Thymus (tissue), 14 donors: ENCODE measurements at places on chromosomes 12 and 14. TPM values are rescaled to one million over a fixed set of nuclear protein-coding genes. Genes with fewer than 3 reads are reported as not detected.

KCNMB4 gene
- 5.0 TPM for polyA plus RNA-seq

GRCh38 chr12:68880660-68881325 lies 52.2 kb downstream of the CPM start:
- no peaks in the 10 kb centered on the region for H3K36me3 ChIP-seq
- no peaks in the 10 kb centered on the region for H3K27me3 ChIP-seq
- no peak overlapping the region for H3K27ac ChIP-seq
- no peak for DNase-seq

DNA sequence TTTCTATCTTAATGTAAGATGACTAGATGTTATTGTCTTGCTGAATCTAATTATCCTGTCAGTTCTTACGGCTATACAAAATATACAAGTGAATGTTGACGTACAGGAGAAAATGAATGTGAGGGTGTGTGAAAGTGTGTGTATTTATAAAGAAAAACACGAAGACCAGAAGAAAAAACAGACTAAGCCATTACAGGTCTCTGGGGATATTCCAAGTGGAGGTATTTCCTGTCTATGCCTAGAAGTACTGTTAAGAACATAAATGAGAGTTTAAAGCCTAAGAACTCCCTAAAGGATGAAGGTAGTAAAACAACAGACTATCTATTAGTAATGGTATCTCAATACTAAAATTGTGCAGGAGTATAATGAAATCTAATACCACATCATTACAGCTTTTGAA lies 7.6 kb downstream of the MDM1 start:
- H3K27ac ChIP-seq, result no peak overlapping the region
- H3K27me3 ChIP-seq, result no peaks in the 10 kb centered on the region
- no peak overlapping the region for H3K4me3 ChIP-seq
- no peak for DNase-seq
- H3K36me3 ChIP-seq, result peaks cover 34% of the 10 kb centered on the region

DNA sequence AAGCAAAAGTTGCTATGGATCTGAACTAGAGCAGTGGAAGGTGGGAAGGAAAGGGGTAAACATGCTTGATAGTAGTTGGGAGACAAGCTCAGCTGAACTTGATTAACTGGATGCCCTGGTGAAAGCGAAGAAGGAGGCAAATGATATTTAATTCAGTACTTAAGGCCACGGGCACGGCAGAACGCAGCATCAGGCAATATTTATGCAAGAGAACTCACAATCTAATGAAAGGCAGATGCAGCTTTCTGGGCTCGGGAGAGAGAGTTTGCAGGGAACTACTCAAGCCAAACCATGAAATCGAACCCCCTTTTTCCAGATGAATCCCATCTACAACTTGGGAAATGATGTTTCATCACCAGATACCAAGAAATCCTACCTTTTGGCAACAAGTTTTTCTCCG lies 3.5 kb upstream of the CNIH1 start:
- no peak for DNase-seq
- no peaks in the 10 kb centered on the region for H3K27me3 ChIP-seq
- H3K4me1 ChIP-seq, result peaks cover 10% of the 10 kb centered on the region
- no peak overlapping the region for H3K4me3 ChIP-seq
- no peak overlapping the region for H3K27ac ChIP-seq

DNA sequence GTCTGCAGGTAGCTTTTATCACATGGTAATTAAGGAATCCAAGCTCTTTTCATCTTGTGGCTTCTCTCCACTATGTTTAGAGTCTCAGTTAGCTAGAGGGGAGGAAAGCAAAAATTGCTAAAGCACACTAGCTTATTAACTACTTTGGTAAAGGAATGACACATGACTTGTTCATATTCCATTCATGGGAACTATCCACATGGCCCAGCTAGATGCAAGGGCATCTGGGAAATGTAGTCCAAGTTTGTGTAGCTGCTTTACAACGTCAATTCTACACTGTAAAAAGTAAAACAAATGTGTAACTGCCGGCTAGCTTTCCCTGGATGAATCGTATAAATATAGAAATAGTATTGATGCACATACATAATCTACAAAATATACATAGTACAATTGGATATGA lies 244.5 kb upstream of the LRFN5 start:
- H3K4me3 ChIP-seq, result no peak overlapping the region
- no peaks in the 10 kb centered on the region for H3K27me3 ChIP-seq
- no peaks in the 10 kb centered on the region for H3K4me1 ChIP-seq
- H3K27ac ChIP-seq, result no peak overlapping the region

DNA sequence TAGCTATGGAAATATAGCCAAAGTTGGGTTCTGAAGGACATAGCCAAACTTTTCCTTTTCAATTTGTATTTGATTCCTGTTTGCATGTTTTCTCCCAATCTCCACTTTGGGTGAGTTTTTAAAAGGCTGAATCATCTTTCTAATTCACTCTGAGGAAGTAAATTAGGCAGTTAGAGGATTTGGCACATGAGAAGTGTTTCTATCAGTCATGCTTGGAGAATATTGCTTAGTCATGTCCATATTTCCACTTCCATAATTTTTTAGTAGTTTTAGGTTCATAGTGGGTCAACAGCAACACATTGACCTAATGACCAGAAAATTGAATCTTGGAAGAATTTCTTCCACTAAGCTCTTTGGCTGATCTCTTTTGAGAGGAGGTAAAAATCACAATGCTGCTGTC lies 21.8 kb downstream of the IRAK3 start:
- no peak overlapping the region for H3K4me3 ChIP-seq
- no peaks in the 10 kb centered on the region for H3K27me3 ChIP-seq

GRCh38 chr12:82760423-82760822 lies 73.7 kb downstream of the TMTC2 start:
- H3K4me3 ChIP-seq, result no peak overlapping the region
- H3K27me3 ChIP-seq, result no peaks in the 10 kb centered on the region
- DNase-seq, result no peak
- H3K27ac ChIP-seq, result no peak overlapping the region

DNA sequence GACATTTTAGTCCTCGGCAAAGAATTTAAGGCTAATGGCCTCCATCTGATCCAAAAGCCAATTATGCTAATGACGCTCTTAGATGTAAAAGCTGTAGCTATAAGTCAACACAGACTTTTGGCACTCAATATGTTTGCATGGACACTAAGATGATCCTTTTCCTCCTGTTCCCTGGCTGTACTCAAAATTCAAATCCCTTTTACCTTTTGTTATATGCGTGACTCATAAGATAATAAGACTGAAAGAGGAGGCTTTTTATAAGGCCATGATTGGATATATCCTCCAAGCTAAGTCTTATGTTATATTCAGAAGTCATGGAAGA lies 89.8 kb downstream of the PDZRN4 start:
- no peak for DNase-seq
- no peaks in the 10 kb centered on the region for H3K27me3 ChIP-seq

GRCh38 chr12:20272801-20273200 lies 95.5 kb upstream of the PDE3A start:
- no peak for DNase-seq
- no peaks in the 10 kb centered on the region for H3K27me3 ChIP-seq
- H3K4me1 ChIP-seq, result no peaks in the 10 kb centered on the region
- H3K4me3 ChIP-seq, result no peak overlapping the region

DNA sequence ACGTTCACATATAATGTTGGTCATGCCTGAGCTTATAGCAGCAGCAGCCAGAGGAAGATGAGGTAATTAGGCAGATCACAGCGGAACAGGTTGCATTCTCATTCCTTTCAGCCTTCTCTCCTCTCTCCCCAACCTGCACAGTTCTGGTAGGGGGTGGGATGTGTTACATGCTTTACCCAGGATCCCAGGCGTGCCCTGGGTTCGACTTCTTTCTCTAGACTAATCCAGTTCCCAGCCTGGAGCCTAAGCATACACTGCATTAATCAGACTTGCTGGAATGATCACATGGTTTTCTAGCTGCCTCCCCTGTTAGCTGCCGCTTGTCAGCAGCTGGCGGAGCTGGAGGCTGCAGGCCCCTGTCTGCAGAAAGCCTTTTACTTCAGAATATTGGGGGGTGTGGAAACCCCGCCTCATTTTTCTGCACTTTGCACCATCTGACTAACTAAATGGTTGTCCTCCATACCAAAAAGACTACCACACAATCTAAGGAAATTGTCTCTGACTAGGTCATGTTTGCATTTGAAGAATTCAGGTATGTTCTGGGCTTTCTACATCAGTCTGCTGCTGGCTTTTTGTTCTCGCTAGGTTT lies 46.0 kb upstream of the EVL start:
- peak overlapping the region; percentile 22 for H3K27ac ChIP-seq
- H3K4me1 ChIP-seq, result peaks cover 21% of the 10 kb centered on the region
- H3K36me3 ChIP-seq, result no peaks in the 10 kb centered on the region
- DNase-seq, result peak; percentile 13
- H3K4me3 ChIP-seq, result no peak overlapping the region

DNA sequence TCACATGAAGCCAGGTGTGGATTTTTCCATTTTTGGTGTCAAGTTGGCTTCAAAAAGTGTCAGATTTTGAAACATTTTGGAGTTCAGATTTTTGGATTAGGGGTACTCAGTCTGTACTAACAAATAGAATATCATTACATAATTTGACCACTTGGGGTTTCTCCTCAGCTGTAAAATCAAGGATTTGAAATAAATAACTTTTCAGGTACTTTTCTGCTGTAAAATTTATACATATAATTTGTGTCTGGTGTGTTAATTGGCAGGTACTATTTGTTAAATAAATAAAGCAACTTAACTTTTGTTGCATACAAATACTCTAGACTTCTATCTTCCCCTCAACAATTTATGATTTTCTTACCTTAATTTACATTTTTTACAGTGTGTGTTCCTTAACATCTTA lies 234.1 kb upstream of the PRICKLE1 start:
- H3K4me1 ChIP-seq, result no peaks in the 10 kb centered on the region
- no peak overlapping the region for H3K27ac ChIP-seq
- DNase-seq, result no peak
- no peaks in the 10 kb centered on the region for H3K27me3 ChIP-seq
